GM18507 (cell line): ENCODE measurements at places on chromosomes 11 and 22.

DNA sequence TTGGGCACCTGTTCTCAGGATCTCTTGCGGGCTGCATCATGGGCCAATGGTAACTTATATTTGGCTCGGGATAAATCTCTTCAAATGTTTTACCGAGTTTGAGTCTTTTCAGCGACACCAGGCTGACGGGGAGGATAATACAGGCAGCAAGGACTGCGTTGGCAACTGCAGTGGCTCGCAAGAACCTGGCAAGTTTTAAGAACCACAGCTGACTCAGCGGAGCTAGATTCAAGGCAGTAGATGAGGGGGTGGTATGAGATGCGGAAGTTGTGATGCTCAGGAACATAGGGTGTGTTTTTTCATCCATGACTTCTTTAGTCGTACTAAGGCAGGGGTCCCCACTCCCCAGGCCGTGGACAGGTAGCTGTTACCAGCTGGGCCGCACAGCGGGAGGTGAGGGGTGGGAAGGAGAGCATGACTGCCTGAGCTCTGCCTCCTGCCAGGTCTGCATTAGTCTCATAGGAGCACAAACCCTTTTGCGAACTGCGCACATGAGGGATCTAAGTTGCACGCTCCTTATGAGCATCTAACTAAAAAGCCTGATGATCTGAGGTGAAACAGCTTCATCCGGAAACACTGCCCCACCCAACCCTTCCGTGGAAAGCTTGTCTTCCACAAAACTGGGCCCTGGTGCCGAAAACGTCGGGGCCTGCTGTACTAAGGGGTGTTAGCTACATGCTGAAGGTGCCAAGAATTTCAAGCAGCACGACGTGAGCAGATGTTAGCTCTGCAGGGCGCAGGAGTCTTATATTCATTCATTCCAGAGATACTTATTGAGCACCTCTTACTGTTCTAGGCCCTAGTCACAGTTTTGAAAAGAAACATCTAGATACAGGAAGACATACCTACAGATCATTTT is 6.4 kb upstream of the JAM3 start:
- DNase-seq = no peak

DNA sequence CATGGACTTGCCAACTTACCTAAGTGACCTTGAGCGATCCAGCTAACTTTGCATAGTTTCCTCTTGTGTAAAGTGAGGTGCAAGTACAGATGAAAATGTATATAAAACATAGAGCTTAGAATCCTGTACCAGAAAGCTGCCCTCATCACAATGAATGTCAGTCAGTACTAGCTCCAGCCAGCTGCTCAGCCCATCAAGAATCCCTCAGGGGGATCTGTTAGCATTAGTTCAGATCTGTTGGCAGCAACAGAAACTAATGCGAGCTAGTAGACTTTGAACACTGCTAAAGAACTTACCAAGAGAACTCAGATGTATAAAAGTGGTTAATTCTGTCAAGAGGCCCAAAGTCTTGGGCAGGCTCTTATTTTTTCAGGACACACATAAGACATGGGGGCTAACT is 6.3 kb upstream of the C11orf91 start:
- no peak for DNase-seq

GRCh38 chr11:86630229-86630981 is 42.0 kb downstream of the ME3 start:
- DNase-seq = no peak

DNA sequence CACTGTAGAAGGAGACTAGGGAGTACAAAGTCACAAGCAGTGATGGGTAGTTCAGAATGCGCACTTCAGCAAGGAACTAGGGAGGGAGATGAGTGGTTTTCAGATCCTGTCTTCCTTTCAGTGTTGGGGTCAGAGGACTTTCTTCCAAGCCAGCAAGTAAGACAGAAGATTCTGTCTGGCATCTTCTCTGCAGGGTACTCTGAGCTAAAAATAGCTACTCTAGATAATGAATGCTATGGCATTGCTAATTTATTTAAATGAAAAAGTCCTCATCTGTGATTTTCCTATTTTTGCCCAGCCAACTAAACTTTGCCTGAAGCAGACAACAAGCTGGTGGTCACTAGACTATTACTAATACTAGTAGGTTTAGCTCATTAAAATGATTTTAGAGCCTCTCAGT is 18.3 kb upstream of the ARL14EP start:
- DNase-seq = no peak

- no peak for DNase-seq
Measured at GRCh38 chr22:24005201-24005600, at the start of gene GSTT4. TSS of gene GSTT4 (minus strand) at chr22:24005453. CDS start at chr22:24005356, 97 bp downstream.

GRCh38 chr11:87819151-87819550 is 356.1 kb downstream of the RAB38 start:
- no peak for DNase-seq

DNA sequence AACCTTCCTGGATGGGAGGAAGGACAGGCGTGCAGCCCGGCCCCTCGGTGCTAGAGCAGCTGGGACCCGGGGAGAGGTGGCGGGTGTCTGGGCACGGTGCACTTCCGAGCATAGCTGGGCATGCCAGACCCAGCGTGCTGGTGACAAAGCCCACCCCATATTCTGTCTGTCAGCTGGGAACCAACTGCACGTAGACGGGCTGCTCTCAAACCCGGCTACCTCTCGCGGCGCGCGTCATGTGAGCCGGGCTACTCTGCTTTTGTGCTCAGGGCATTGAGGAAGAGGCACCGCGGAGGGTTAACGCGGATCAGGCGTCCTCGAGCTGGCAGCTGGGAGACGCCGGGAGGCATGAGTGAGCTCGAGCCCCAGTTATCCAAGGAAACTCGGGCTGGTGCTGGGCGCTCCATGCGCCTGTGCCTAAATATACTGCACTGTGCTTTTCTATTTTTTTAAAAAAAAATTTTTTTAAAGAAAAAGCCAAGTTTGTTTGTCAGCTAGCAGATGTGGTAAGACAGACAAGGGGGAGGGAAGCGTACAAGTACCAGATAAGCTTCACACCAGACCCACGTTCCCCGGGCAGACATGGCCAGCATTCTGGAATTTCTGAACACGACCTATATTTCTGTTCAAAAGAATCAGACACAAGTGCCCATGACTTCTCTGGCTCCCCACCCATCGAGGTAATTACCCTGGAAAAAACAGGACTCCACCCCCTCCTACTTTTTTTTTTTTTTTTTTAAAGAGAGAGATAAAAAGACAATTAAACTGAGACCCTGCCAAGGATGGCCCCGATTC is 425.6 kb downstream of the SHANK2 start:
- DNase-seq = no peak

DNA sequence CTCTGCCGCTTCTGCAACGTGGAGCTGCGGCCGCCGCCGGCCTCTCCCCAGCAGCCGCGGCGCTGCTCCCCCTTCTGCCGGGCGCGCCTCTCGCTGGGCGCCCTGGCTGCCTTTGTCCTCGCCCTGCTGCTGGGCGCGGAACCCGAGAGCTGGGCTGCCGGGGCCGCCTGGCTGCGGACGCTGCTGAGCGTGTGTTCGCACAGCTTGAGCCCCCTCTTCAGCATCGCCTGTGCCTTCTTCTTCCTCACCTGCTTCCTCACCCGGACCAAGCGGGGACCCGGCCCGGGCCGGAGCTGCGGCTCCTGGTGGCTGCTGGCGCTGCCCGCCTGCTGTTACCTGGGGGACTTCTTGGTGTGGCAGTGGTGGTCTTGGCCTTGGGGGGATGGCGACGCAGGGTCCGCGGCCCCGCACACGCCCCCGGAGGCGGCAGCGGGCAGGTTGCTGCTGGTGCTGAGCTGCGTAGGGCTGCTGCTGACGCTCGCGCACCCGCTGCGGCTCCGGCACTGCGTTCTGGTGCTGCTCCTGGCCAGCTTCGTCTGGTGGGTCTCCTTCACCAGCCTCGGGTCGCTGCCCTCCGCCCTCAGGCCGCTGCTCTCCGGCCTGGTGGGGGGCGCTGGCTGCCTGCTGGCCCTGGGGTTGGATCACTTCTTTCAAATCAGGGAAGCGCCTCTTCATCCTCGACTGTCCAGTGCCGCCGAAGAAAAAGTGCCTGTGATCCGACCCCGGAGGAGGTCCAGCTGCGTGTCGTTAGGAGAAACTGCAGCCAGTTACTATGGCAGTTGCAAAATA is 816 bp downstream of the PDE3B start:
- DNase-seq = no peak

GRCh38 chr11:26584818-26585217 is 12.8 kb upstream of the MUC15 start:
- DNase-seq = no peak

DNA sequence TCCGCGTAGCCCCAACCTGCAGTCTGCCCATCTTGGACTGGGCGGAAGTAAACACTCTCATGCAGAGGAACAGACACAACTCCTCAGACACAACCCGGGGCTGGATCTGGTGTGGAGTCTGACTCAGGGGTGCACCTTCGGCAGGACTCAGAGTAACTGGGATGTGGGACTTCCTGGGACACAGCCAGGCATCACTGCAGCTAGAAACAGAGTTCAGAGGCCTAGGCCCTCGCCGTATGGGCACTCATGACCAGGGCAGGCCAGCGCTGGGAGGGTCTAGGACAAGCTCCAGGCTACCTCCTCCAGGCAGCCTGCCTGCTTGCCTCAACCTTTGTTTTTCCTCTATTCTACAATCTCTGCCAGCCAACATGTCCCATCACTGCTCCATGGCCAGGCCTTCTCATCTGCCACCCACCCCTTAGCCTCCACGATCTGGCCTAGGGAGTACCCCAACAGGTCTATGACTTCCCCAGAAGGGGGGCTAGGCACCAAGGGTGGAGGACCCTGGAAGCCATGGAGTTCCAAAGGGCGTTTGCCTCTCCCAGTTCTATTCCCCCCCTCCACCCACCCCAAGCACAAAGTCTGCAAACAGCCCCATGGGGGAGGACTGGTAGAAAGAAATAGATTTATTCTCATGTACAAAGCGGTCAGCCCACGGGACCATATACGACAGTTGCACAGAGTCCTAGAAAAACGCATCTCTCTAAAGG is 98.5 kb downstream of the PDE2A start:
- no peak for DNase-seq

- DNase-seq = no peak
Measured at GRCh38 chr11:9916480-9916879, 252.6 kb downstream of the SWAP70 start.

DNA sequence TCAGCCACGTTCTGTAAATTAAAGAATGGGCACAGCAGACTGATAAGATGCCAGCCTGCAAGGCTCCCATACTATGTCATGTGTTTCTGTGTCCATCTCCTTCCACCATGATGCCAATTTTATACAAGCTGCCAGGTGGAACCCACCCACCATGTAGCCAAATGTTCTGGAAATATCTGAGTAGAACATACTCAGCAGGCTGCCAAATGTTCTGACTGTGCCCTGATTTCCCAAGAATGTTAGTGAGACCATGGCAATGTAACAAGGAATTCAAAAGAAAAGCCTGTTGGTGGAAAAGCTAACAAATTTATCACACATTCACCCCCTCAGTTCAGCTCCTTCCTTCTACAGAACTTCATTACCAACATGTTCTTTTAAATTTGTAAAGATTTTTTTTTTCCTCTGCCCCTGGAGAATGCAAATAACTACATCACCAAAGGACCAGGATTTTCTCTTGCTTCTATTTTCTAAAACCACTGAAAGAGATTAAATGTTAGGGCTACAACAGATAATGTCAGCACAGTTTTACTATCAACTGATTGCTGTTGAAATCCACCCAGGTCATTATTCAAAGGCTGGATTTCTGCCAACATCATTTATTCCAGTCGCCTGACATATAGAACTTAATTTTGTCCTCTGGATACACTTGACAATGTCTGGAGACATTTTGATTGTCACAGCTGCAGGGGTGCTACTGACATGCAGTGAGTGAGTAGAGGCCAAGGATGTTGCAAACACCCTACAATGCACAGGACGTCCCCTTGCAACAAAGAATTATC is 3.1 kb downstream of the DMC1 start:
- DNase-seq = no peak

DNA sequence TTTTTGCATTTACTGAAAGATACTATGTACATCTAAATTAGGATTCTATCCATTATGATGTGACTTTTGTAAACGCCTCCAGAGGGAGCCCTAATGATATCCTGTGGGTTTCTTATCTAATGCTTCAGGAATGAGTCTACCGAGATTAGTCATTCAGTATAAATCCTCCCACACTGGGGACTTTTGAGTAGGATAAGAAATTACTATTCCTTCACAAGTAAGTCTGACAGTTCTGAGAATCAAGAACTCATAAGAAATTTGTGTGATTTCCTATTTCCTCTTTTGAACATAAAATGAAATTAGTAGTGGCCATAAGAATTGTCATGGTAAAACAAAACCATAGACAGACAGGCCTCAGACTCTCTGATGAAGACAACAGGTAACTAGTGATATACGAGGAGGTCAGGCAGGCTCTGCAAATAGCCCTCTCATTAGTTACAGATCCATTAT is 10.0 kb upstream of the OR5M1 start:
- DNase-seq = no peak

- no peak for DNase-seq
Measured at GRCh38 chr11:27002838-27003237, 8.9 kb downstream of the FIBIN start.

DNA sequence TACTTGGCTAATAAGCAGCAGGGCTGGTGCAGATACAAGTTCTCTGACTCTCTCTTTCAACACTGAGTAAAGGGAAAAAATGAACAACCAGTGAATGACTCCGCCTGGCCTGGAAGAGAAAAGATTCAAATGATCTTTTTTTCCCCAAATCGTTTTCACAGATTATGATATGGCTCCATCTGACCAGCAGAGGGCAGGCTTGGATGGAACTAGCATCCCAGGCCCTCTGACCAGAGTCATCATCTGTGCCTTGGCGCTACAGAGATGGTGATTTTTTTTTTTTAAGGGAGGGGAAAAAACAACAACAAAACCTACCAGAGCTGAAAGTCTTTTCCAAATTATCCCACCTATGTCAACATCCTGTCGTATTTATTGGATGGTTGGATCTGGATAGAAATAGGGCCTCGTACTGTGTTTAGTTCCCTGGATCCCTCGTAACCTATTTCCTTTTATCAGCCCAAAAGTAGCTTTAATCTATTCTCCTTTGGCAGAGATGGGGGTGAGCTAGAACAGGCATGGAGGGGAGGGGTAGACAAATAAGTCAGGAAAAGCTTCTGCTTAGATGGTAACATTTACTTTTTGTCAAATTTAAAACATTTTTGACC is 69.7 kb downstream of the PRSS23 start:
- DNase-seq = no peak

DNA sequence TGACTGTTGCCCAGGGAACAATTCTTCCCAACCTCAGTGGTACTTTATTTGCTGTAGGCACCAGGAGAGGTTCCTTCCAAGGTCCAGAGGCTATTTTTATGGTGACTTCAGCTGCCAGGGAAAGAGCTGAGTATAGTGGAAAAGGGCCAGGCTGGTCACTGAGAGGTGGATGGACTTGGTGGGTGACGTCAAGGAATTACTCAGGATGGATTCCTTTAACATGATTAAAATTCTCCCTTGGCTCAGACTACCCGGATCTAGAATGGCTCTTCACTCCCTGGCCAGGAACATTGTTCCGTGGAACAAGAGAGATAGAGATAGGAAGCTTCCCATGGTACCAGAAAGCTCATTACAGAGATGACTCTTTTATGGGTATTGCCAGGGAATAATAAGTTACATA is 8.7 kb upstream of the CALCA start:
- DNase-seq = no peak
